ENCODE measurements at places on chromosomes 11 and 22.

DNA sequence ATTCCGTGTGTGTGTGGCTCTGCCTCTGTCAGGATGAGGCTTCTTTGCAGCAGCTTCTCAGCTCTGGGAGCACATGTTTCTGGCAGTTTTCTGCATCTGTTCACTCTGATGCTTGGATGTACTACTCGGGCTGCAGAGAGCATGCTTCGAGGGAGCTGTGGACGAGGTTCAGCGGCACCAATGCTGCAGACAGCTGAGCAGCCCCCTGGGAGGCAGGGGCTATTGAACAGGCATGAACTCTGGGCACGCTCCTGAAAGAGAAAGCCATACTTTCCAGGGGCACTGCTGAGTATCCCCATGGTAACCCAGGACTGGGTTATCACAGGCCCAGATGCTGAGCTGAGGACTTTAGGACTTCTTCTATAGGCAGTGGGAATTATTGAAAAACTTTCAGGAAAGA lies 33.8 kb downstream of the ADAMTS8 start:
- H3K36me3 ChIP-seq: no peaks in the 10 kb centered on the region
- no peak overlapping the region for H3K27ac ChIP-seq
- no peak overlapping the region for H3K4me3 ChIP-seq
- no peak for DNase-seq
- H3K4me1 ChIP-seq: peaks cover 16% of the 10 kb centered on the region
- H3K27me3 ChIP-seq: no peaks in the 10 kb centered on the region

GRCh38 chr11:8384199-8384821 lies 120.6 kb upstream of the LMO1 start:
- DNase-seq: no peak
- H3K36me3 ChIP-seq: no peaks in the 10 kb centered on the region
- no peak overlapping the region for H3K27ac ChIP-seq
- H3K4me3 ChIP-seq: no peak overlapping the region

DNA sequence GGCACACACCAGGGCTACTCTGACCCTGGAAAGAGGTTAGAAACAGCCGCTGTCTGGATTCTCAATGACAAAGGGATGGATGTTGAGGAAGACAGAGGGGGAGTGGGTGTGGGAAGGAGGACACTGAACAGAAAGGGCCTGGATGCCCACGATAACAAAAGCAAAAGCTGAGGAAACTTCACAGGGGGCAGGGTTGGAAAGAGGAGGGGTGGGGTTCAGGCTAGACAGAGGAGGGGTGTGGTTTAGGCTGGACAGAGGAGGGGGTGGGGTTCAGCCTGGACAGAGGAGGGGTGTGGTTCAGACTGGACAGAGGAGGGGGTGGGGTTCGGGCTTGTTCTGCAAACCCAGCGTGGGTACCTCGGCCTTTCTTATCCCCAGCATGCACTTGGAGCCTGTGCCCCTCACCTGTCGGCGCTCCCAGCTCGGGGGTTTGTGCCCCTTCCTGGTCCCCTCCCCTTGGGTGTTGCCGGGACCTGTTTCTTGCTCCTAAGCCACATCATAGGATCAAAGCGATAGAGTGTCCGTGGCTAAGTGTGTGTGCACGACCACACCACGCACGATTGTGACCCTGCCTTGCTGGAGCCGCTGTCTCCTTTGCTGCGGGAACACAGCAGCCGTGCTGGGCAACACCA lies 75.6 kb downstream of the BRD1 start:
- H3K36me3 ChIP-seq: no peaks in the 10 kb centered on the region
- DNase-seq: no peak
- no peak overlapping the region for H3K27ac ChIP-seq

DNA sequence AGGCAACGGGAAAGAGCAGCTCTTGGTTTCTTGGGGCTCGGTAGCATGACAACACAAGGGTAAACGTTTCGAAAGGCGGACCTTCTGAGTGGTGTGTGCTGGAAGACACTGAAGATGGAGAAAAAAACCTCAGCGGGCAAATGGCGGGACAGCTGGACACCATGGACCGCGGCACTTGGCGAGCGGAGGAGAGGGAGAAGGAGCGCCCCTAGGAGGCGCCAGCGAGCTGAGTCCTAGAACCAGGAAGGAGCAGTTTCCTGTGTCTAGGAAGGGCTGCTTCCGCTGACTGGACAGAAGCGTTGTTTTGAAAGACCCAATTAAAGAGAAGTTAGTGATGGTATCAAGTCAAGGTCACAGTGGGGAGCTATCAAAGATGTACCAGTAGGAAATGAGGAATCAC lies 44.0 kb upstream of the OPCML start:
- no peak overlapping the region for H3K4me3 ChIP-seq
- H3K4me1 ChIP-seq: no peaks in the 10 kb centered on the region
- no peak for DNase-seq
- no peaks in the 10 kb centered on the region for H3K36me3 ChIP-seq
- H3K27me3 ChIP-seq: no peaks in the 10 kb centered on the region
- no peak overlapping the region for H3K27ac ChIP-seq

- DNase-seq: peak; percentile 60
- peaks cover 10% of the 10 kb centered on the region for H3K4me1 ChIP-seq
- H3K27me3 ChIP-seq: no peaks in the 10 kb centered on the region
- no peak overlapping the region for H3K27ac ChIP-seq
- H3K36me3 ChIP-seq: no peaks in the 10 kb centered on the region
Measured at GRCh38 chr11:122633219-122633829, 22.2 kb upstream of the UBASH3B start.

All from T-cell (primary cell).